ENCODE measurements at places on chromosomes 16 and 17.

- no peak for DNase-seq
Measured at GRCh38 chr16:24841291-24841690, 4.5 kb upstream of the SLC5A11 start.

- DNase-seq = peak; percentile 19
Measured at GRCh38 chr17:63222655-63223054, 223.5 kb downstream of the CYB561 start.

- DNase-seq = no peak
Measured at GRCh38 chr16:48361540-48362144, 23.6 kb downstream of the SIAH1 start.

GRCh38 chr17:75371339-75371738 is 34.1 kb downstream of the GRB2 start:
- DNase-seq = no peak

- no peak for DNase-seq
Measured at GRCh38 chr16:87764600-87765472, 950 bp downstream of the KLHDC4 start.

- no peak for DNase-seq
Measured at GRCh38 chr16:88806491-88807111, 3.0 kb downstream of the CDT1 start.

DNA sequence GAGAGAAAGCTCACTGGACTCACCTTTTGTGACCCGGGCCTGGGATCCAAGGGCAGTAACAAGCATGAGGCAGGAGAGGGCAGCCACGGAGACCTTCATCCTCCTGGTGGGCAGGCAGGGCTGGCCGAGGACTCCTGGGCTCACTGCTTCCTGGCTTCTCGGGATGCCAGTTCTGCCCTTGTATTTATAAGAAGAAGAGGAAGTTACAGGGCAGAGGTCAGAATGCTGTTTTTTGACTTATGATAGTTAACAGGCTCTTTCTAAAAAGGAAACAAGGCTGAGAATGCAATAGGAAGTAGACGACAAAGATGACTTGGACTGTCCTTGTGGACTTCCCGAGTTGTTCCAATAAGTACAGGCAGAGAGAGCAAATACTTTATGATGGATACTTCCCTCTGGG is at the start of gene CCL23:
CCL23 (minus strand) TSS at position 174 of the 400 bp plus-strand sequence; CDS start at position 99, 75 bp downstream.
- no peak for DNase-seq

DNA sequence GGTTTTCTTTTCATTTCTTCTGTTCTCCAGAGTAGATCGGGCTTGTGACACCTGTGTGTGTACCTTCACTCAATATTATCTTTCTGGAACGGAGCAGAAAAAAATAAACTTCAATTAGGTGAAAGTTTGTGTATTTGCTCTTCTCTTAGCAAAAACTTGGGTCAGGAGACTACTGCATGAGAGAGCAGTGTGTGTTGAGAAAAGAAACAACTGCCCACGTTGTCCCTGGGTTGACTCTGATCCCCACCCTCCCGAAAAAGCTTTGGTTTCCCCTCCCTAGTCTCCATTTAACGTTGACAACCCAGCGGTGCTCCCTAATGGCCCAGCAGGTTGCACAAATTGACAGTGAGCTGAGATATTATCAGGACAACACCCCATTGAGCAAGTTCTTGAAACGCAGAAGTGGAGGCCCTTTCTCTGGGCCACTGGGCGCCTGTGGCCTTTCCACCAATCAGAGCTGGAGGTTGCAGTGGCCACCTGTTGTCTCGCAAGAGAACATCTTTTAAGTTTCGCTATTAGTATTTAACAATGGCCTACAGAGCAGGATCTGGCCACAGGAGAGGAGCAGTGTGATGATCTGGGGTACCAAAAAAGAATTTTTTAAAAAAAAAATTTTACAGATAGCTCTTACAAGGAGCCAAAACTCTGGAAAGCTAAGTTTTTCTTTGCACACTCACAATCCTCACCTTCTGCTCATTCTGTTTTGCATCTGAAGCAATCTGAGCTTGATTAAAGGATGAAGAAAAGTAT is 1.5 kb upstream of the TOX3 start:
- DNase-seq = no peak

GRCh38 chr17:63337579-63337978 is 108.5 kb downstream of the CYB561 start:
- DNase-seq = no peak

DNA sequence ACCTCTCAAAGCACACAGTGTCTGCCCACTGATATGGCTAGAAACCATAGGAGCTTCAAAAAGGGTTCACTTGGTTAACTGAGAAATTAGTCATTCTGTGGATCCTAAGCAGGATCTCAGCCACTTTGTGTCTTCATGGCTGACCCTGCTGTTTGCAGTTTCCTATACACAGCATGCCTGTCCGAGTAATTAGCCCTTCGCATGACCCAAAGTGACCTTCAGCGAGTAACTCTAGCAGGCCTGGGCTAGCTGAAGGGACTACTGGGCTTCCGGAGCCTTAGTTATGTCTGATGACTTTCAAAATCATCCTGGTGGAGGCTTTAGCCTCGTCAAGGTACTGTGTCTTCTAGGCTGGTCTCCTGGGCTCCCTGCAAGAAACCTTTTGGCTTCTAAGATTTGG is 28.9 kb upstream of the FBXW10B start:
- no peak for DNase-seq

- no peak for DNase-seq
Measured at GRCh38 chr17:27525836-27526603, 69.8 kb downstream of the KSR1 start.

DNA sequence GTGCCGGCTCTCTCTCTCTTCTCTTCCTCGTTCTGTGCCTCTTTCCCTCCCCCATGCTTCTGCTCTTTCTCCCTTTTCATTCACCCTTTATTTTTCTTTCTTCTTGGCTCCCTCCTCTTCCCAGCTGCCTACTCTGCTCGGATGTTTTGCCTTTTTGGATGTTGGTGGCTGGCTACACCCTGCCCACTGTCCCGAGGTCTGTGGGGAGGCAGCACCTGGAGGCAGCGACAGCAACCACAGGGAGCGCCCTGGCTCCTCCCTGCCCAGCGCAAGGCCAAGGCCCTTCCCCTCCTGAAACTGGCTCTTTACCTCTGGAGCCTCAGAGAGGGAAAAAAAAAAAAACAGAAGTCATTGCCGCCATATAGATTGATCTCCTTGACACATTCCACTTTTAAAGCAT is 20.0 kb downstream of the CLUAP1 start:
- DNase-seq = no peak

Data from stimulated activated CD4-positive, alpha-beta T cell treated with anti-CD3 and anti-CD28 coated beads, Interleukin-4, amount 100 ng/mL, for 48 hours (primary cell).